ENCODE measurements at places on chromosomes 1 and 21.
A peak's percentile ranks its signal among the peaks of the same experiment; 100 is the strongest.

- DNase-seq, result no peak
Measured at GRCh38 chr1:17113963-17114362, 5.3 kb downstream of the PADI2 start.

GRCh38 chr1:35319988-35320713 lies 51.6 kb downstream of the ZMYM4 start:
- DNase-seq, result no peak

DNA sequence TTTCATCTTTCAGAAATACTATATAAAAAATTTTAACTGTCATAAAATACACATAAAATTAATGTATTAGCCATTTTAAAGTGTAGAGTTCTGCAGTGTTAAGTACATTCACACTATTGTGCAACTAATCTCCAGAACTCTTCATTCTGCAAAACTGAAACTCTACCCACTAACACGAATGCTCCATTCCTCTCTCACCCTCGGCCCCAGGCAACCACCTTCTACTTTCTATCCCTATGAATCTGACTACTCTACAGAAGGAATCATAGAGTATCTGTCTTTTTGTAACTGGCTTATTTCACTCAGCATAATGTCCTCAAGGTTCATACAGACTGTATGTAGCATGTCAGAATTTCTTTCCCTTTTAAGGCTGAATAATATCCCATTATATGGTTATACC lies 43.4 kb downstream of the LTN1 start:
- DNase-seq, result no peak

- no peak for DNase-seq
Measured at GRCh38 chr1:241447031-241447644, 72.4 kb downstream of the FH start.

DNA sequence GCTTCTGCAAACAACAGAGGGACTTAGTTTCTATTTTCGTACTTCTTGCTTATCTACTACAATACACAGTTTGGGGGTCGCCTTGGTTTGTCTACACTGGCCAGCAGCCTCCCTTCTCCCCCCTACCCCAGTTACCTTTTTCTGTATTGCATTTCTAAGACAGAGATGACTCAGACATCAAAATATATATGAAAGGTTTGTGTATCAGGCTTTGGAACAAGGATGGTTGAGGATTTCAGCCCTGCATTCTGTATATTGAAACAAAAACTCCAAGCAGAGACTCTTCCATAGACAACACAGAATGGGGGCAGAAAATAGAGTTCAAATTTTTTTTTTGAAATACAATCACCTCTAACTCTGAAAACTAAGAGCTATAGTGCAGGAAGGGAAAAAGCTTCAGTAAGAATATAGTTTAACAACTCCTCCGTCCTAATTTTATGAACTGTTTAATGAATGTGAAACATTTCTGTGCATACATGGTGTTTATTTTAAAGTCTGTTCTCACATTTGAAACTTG lies 1.9 kb downstream of the SAMD13 start:
- peak; percentile 13 for DNase-seq

- no peak for DNase-seq
Measured at GRCh38 chr1:180566026-180566425, 7.3 kb downstream of the OVAAL start.

GRCh38 chr1:115567431-115567830 lies 74.3 kb upstream of the VANGL1 start:
- DNase-seq, result no peak

GRCh38 chr1:209154912-209155311 lies 428.6 kb upstream of the CAMK1G start:
- no peak for DNase-seq

GRCh38 chr1:159199901-159200300 lies 4.8 kb upstream of the ACKR1 start:
- DNase-seq, result no peak

- DNase-seq, result no peak
Measured at GRCh38 chr1:95388031-95388430, 154.0 kb downstream of the RWDD3 start.

- DNase-seq, result no peak
Measured at GRCh38 chr1:192812420-192813209, 3.8 kb downstream of the RGS2 start.
